Stimulated activated CD8-positive, alpha-beta memory T cell treated with anti-CD3 and anti-CD28 coated beads, Interleukin-7, amount 100 ng/mL, for 48 hours (primary cell): ENCODE measurements at places on chromosomes 16 and 17.
A peak's percentile ranks its signal among the peaks of the same experiment; 100 is the strongest.

DNA sequence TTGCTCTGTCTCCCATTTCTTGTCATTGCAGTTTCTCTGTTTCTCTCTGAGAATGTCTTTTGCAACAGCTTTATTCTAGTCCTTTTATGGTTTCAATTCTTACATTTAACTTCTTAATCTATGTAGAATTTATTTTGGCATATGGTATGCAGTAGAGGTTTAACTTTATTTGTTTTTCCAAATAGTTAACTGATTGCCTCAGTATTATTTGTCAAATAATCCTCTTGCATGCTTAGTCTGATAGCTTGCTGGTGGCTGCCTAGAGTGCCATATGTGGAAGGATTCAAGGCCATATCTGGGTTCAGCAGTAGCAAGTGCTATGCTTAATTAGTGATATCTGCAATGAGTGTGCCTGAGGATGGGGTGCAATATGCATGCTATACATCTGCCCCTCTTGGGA lies 6.9 kb downstream of the SNTB2 start:
- DNase-seq: no peak

GRCh38 chr17:50181144-50181543 lies 15.3 kb downstream of the SGCA start:
- DNase-seq: no peak

GRCh38 chr17:75535119-75535537 lies 9.6 kb downstream of the LLGL2 start:
- peak; percentile 65 for DNase-seq

DNA sequence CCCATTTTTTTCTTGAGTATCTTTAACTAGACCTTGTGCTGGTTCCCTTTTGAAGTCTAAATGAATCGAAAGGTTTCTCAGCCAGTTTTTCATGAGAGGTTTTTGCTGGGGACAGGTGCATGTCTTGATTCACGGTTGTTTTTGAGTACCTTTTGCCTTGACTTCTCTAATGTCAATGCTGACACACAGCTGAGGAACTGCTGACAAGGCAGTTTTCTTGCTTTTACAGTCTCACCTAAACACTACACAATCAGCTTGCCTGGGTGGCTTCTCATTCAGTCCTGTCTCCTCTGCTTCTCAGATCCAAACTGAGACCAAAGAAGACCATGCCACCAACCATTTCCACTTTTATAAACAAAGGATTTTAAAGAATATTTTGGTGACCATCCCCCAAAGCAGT lies 7.1 kb downstream of the OR3A3 start:
- DNase-seq: no peak

DNA sequence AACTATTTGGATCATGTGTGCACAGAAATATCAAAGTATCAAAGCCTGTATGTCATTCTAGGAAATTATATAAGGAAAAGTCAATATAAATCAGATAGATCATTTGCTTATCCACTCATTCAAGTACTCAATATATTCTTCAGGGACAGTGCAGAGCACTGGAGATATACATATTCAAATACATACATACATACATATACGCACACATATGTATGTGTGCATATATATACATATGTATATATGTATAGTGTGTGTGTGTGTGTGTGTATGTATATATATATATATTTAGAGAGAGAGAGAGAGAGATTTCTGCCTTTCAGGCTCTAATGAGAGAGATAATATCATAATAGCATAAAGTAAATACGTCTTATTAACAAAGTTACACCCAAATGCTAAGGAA lies 169.2 kb downstream of the PMP22 start:
- DNase-seq: no peak

DNA sequence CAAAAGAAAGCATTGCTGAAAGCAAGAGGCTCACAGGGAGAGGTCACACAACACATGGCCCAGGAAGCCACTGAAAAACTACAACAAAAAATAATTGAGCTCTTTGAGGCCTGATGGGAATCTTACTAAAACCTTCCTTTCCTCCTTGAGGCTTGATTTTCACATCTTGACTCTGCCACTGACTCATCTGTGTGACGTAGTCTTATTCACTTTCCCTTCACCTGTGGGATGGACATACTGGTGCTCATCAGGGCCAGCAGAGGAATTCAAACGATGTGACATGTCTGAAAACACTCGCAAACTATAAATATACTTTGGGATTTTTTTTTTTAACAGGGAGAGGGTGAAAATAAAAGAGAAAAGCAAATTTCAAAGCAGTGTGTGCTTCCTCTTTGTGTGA lies 78.3 kb upstream of the ASIC2 start:
- DNase-seq: no peak
